Epithelial cell of prostate (primary cell): ENCODE measurements at places on chromosomes 4 and X.

DNA sequence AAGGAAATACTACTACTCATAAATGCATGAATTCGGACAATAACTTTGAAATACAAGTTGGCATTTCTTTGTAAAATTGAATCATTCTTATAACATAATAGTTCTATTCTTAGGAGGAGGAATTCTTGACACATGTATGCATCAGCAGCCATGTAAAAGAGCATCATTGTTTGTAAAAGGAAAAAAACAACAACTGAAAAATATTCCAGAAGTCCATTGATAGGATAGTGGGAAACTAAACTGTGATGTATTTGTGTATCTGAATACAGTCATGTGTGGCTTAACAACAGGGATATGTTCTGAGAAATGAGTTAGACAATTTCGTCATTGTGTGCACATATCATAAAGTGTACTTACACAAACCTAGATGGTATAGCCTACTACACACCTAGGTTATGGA, 102.0 kb upstream of the SH3RF1 start:
- DNase-seq: no peak

GRCh38 chr4:155543126-155543765, 123.4 kb upstream of the GUCY1A1 start:
- DNase-seq: peak; percentile 36

DNA sequence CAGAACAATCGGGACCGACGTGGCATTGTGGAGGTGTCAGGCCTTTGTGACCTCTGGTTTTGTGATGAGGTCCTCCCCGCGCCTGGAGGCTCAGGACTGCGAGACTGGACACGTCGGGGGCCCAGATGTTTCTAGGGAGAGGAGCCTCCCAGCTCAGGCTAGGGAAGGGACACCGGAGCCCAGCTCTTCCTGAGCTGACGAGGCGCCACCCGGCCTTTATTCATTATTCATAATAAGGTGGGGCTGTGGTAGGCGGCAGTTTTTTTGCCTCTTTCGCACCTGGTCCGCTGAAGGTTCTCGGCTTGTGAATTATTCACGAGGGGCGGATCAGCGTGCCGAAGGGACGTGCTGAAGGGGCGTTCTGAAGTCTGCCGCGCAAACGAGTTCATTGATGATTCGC, 2.3 kb upstream of the UBA1 start:
- DNase-seq: no peak

- peak; percentile 27 for DNase-seq
These were observed 726.6 kb downstream of the TRAM1L1 start for GRCh38 chr4:116358633-116359222.

DNA sequence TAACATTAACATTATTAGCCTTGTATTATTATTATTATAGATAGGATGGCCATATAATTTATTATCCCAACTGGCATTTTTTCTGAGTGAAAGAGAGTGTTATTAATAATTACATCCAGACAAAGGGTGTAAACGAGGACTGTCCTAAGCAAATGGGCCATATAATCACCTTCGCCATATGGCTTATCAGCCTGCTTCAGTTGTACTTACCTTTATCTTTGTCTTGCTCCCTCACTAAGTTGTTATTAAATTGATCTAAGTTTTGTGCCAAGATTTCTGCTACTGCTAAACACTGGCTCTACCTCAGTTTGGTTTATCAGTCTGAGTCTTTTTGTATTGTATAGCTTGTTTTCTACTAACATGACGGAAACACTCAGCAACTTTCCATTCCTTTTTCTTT, 76.9 kb downstream of the STIM2 start:
- DNase-seq: no peak

GRCh38 chrX:70433848-70434351, 10.7 kb upstream of the DLG3 start:
- DNase-seq: no peak

DNA sequence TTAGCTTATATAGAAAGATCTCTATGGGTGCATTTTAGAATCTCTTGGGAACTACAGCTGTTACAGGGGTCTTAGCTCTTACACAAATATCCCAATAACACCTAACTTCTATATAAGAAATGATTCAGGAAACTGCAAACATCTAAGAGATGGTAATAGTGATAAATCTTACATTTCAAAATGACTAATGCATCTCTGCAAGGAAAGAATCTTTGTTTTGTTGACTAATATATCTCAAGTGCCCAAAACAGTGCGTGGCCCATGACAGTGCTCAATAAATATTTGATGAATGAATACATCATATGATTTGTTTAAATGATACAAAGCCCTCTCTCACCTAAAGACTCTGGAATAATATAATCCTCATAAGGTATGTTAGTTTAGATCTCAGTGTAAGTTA, 47.5 kb downstream of the CENPE start:
- DNase-seq: peak; percentile 66

- DNase-seq: no peak
These were observed 467 bp downstream of the HSD17B11 start for GRCh38 chr4:87390551-87390890.

- DNase-seq: no peak
These were observed 116.1 kb upstream of the PLAC1 start for GRCh38 chrX:134774190-134775048.

DNA sequence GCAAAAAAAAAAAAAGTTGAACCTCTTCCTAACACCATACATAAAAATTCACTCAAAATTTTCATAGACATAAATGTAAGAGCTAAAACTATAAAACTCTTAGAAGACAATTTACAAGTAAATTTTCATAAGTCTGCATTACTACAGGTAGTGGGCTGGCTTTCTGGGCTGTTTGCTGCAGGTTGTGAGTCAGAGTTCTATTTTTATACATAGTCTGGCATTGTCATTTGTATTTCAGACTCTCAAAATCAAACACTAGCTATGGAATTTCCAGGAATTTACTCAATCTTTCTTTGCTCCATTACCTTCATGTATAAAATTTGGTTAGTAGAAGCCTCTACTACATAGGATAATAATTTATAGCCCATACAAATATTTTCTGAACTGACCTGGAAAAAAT, 227.2 kb downstream of the COX18 start:
- no peak for DNase-seq

GRCh38 chrX:6052111-6052745, 176.4 kb downstream of the NLGN4X start:
- DNase-seq: no peak

- no peak for DNase-seq
These were observed 178.4 kb upstream of the GALNT7 start for GRCh38 chr4:172989984-172990820.

- no peak for DNase-seq
These were observed 14.3 kb downstream of the FAM47B start for GRCh38 chrX:34956916-34957315.

DNA sequence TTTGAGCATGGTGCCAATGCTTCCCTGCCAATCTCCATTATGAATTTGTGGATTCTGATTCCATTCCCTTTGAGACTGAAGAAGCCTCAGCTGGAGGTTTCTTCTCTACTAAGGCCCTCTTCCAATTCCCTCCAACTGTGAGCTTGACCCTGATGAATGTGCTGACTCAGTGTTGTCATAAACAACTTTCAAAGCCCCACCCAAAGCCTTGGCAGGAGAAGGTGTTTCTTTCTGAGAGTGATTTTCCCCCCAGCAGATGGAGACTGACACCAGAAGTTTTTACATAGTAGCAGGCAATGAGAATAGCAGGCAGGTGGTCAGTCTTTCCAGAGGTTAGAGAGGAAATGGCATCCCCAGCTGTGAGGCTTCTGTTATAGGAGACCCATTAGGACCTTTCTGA, 53.1 kb downstream of the OCRL start:
- no peak for DNase-seq

- no peak for DNase-seq
These were observed 116.8 kb upstream of the SHISA3 start for GRCh38 chr4:42280327-42281095.

DNA sequence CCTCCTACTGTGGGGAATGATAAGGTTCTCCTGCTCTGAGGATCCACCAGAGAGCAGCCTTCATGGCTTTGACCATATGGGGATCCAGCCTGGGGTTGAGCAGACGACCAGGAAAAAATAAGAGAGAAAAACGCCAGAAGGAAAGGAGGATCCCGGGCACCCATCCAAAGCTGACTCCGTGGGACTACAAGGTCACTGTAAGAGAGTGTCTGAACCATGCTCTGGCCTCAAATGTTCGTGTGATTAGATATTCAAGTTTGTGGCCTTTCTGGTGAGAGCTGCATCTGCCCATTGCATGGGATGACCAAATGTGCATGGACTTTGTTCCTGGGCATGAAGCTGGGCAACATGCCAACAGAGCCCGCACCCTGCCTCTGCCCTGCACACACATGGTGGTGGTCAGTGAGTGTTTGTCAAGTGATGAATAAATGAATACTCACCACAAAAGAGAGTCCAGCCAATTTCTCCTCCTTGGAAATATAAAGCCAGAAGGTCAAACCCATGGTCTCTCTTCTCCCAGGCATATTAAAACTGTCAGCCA, 346.0 kb upstream of the GATB start:
- DNase-seq: no peak

DNA sequence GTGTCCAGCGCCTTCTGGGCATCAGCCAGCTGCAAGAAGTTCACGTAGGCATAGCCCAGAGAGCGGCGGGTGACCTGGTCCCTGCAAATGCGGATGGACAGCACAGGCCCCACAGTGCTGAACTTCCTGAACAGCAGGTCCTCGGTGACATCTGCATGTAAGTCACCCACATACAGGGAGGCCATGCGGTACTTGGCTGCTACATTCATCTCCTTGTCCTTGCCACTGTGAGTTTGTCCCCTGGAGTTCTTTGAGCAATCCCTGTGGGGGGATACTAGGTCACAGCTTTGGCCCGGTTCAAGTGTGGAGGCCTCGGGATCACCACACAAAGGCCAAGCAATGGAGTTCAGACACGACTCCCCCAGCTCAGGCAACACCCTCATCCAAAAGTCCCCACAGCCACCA, 776 bp downstream of the PABPC4L start:
- no peak for DNase-seq

DNA sequence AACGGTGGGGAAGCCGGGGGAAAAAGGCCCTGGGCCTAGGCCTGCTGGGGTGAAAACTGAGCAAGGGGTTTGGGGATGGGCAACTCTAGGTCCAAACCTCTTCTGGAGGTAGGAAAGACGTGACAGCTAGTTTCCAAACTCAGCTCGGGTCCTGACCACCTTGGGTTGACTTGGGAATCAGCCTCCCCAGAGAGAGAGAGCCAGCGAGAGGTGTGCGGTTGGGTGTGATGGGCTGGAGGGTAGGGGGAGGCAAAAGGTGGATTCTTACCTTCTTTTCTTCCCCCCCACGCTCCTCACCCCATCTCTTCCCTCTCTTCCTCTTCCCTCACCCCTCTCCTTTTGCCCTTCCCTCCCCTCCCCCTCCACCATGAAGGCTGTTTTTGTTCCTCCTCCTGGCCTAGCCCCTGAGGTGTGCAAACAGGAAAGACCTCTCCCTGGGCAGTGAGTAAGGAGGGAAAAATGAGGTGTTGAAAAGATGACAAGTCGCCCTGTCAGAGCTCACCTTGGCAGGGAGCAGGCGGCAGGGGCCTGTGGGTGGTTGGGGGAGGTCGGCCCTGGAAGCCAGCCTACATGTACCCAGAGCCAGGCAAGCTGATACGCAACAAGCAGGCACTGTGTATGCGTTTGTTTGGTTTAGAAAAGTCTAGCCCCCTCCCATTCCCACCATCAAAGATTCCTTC, 14.8 kb downstream of the PJA1 start:
- peak; percentile 72 for DNase-seq

GRCh38 chr4:180341926-180342325, 1901.3 kb upstream of the TENM3 start:
- no peak for DNase-seq

DNA sequence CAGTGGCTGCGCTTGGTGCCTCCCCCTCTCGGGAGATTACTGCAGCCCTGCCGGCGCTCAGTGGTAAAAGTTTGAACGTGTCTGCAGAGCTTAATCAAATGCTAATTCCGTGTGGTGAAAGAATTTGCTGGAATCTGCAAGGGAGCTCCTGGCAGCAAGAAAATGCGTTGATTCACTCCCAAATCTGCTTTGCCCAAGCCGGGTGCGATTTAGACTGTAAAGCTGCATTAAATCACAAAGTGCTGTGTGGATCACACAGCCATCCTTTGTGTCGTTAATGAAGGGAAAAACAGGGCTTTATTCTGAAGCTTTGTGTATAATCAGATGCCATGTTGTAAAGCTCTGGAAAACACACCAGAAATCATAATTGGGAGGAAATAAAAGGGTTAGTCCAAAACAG, 444.1 kb downstream of the BCOR start:
- no peak for DNase-seq

DNA sequence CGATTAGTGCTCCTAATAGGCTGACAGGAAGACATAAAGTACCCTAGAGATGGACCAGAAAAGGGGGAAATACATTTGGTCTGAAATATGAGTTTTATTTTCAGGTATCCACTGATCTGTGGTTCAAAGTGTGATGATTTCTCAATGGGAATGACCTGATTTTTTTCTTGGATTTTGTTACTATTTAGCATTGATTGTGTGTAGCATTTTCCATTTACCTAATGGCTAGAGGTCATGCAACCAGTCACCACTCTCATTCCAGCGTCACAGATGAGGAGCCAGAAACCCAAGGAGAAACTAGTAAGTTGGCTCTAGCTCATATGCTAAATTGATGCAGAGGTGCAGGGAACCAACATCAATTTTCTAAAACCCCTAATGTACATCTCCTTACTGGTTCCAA, 118.1 kb downstream of the IL1RAPL2 start:
- no peak for DNase-seq

- no peak for DNase-seq
These were observed at the start of gene NAT8L for GRCh38 chr4:2059046-2059725. TSS of gene NAT8L (plus strand) at chr4:2059327. CDS start at chr4:2059512, 185 bp downstream.

GRCh38 chrX:104309169-104309568, 54.4 kb upstream of the ESX1 start:
- no peak for DNase-seq

- DNase-seq: no peak
These were observed 465.2 kb downstream of the CENPC start for GRCh38 chr4:67080046-67080557.

GRCh38 chrX:152989292-152989658, 4.6 kb downstream of the PNMA5 start:
- DNase-seq: no peak

- no peak for DNase-seq
These were observed at the start of gene CXCR3 for GRCh38 chrX:71618303-71618721. TSS of gene CXCR3 (minus strand) at chrX:71618511. CDS start at chrX:71618449, 62 bp downstream.

DNA sequence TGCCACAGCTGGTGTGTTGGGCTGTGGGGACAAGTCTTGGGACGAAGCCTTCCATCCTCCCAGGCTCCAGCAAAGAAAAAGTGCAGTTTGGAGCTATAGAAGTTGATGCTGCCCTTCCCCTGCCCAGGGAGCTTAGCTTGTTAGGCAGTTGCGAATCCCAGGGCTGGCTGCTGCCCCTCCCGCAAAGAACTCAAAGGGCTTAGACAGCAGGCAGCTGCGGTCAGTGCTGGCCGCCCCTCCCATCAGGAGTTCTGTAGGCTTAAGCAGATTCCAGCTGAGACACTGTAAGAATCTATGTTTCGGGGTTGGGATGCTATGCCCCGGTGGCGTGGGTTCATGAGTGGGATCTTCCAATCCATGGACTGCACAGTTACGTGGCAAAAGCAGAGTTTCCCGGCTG, 956.7 kb downstream of the GLUD2 start:
- DNase-seq: no peak
